ENCODE measurements at places on chromosomes 2 and 18.

DNA sequence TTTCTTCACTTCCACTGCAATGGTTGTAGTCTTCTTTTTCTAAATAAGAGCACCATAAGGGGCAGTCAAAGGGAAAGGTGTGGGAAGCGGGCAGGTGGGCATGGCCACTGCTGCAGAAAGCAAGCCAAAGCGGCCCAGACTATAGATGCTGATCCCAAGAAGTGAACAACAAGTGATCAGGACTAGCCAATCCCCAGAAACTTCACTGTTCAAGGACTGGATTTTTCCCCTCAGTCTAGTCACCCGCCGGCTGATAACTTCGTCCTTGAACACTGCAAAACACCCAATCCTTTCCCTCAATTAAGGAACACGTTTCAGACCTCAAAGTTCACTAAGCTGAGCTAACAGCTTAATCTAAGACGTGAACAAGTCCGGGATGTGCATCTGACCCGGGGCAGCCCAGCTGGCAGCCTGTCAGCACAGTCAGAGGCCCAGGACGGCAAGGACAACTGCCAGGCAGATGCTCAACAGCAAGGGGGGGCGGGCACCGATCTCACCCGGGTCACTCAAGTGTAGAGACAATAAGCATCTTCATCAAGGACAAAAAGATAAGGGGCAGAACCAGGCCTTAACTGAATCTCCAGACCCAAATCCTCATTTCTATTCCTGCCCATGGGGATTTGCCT lies 59.8 kb downstream of the HDLBP start:
- no peak for DNase-seq

- DNase-seq: no peak
Measured at GRCh38 chr2:147542351-147542750, 302.5 kb upstream of the ACVR2A start.

DNA sequence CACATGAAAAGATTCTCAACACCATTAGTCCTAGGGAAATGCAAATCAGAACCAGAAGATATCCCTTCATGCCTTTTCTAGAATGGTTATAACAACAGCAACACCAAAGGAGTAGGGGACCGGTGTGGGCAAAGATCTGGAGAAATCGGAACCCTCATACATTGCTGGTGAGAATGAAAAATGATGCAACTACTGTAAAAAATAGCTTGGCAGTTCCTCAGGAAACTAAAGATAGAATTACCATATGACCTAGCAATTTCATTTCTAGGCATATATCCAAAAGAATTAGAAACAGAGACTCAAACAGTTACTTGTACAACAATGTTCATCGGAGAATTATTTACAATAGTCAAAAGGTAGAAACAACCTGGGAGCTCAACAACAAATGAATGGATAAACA lies 29.2 kb upstream of the CDH7 start:
- no peak for DNase-seq

DNA sequence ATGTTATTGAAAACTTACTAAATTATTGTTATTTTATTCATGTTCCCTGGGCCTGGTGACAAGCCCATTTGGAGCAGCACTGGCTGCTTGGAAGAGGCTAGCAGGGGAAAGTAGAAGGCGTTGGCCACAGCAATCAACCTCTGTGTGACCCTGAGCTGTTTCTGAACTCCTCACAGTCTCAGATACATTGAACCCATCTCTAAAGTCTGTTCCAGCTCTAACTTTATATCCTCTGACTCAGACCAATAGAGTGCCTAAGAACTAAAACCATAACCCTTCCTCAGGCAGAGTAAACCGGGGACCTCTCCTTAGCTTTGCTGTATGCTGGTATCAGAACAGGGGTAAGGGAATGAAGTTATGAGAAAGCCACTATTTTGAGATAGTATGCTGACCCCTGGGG lies 96.4 kb upstream of the NOL4 start:
- no peak for DNase-seq

DNA sequence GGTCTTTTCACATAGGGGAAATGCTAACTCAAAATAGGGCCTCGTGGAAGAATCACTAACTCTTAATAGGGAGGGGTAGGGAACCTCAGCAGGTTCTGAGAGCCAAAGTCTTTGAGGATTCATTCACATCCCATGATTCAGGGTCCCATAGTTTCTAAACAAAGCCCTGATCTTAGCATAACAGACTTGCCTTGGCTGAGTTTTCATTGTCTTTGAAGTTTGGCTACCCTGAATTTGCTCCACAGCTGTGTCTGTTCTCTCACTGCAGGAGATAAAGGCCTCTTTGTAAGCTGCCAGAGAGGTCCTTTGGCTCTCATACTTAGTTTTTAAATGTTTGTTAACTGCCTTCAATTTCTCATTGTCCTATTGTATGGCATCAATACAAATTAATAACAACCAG lies 54.5 kb downstream of the ZDBF2 start:
- DNase-seq: no peak

- no peak for DNase-seq
Measured at GRCh38 chr2:150230004-150230403, 257.5 kb downstream of the RND3 start.

GRCh38 chr2:57796527-57796926 lies 250.1 kb upstream of the VRK2 start:
- no peak for DNase-seq

DNA sequence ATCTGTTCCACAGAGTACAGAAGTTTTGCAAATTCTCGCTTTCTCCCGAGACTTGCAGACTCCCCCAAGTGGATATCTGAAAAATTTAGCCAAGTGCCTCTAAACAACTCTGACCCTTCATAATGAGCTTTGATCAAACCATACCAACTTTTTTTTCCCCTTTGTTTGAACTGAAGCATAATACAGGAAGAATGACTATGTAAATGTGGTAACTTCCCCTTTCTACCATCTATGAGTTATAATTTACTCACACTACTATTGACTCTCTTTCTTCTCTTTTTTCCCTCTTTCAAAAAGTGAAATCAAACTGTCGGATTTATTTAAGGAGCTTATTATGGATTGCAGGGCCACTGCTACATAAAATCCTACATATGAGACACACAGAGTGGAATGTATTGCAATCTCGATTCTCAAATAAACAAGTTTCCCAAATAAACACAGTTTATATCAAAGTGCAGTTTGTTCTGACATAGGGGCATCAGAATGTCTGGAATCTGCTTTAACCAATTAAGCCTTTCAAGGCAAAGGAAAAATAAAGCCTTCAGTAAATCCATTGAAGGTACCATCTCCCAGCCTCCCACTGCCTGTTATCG lies 1.4 kb upstream of the ZNF804A start:
- no peak for DNase-seq

DNA sequence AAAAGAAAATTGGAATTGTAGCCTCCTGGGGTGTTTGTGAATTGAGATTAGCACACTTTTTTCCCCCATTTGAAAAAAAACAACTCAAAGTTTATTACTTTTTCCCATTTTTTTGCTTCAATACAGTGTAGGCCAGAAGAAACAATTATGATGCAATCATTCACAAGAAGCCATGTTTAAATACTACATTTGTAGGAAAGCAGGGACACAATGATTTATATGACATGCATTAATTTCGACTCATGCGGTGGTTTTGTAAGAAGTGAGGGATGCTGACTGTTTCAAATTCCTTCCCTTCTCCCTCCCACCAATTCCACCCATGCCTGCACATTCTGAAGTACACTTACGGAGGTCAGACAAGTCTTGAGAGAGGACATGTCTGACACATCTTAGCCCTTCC lies 774.2 kb upstream of the FSHR start:
- no peak for DNase-seq

- DNase-seq: no peak
Measured at GRCh38 chr2:219563271-219563928, 7.9 kb downstream of the OBSL1 start.

DNA sequence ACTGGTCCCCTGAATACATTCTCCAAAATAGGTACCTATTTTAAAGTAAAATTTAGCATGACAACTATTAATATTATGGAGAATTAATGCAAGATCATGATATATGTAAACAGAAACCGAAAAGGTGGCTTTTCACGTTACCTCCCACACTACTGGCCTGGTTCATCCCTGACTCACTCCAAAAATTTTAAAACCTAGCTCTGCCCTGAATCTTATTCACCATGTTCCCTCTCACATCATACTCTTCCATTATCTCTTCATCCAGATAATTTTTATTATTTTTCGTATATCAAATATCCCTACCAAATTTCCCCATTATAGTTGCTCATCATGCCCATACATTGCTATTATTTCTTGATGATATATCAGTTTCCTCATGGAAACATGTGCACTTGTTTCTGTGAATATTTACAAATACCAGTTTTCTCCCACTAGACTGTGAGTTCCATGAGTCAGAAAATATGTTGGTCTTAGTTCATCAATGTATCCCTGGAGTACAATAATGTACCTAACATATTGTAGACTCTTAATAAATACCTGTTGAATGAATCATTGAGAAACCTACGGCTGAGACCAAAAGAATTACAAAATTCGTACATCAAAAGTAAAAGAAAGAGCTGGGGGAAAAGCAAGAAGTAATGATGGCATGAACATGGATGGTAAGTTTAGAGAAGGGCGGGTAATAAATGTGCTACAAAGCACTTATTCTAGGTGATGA lies 360.1 kb upstream of the CHAC2 start:
- no peak for DNase-seq

DNA sequence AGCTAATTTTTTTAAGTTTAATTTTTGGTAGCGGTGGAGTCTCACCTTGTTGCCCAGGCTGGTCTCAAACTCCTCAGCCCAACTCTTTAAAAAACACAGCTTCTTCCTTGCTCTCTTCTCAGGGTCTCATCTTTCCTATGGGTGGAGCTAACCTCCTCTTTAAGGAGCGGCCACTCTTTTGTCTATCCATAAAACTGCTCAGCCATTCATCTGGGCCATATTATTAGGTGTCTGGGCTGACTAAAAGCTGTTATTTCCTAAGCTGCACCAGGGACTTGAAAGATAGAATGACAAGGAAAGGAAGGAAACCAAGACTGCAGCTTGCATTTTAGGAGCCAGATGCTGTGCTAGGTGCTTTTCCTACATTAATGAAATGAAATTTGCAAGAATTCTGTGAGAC lies 35.8 kb upstream of the THOC1 start:
- DNase-seq: no peak

- DNase-seq: no peak
Measured at GRCh38 chr2:182366628-182367027, 60.2 kb downstream of the PDE1A start.

DNA sequence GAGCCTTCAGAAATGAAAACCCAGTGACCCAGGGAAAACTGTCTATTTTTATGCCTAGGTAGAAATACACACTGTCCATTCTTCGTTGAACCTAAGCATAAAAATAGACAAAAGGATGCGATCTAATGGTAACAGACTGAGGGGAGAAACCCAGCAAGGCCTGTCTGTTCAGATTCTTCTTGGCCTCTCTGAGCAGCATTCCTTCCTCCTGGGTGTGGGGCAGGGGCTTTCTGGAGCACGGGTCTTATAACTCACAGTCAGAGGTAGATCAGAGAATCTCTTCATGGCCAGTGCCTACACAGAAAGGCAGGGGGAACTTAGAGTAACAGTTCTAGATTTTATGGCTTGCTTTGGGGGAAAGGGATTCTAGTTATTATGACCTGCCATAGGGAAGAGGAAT lies 56.0 kb downstream of the PKDCC start:
- DNase-seq: no peak

DNA sequence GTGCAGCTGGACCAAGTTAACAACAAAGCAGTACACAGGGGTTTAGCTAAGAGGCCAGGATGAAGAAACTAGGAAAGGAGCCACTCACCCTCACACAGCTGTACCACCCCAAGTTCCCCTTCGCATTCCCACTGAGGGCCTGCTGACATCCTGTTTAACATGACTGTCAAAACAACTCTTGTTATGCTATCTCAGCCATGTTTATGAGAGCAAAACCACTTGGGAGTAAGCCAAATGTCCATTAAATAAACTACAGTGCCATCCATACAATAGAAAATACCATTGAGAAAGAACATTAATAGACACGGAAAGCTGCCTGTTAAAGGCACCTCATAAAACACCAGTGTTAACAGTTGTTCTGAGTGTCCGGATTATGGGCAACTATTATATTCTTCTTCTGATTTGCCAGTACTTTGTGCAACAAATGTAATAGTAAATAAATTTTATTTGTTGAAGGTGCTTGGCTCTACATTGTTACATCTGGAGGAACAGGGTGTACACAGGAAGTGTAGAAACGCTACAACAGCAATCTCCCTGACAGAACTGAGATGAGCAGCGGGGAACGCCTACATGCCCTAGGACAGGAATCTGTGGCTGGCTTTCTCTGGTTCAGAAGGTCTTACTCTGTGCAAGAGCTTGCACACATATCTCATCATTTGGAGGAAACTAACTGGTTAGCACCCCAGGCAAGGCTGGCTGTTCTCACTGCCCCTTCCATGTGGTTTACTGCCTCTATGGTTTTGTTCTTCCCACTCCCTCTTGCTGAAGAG lies 85.6 kb downstream of the EHD3 start:
- DNase-seq: no peak

- DNase-seq: no peak
Measured at GRCh38 chr2:101432411-101433181, 42.3 kb downstream of the RFX8 start.

GRCh38 chr2:43540021-43540779 lies 55.6 kb downstream of the THADA start:
- no peak for DNase-seq

DNA sequence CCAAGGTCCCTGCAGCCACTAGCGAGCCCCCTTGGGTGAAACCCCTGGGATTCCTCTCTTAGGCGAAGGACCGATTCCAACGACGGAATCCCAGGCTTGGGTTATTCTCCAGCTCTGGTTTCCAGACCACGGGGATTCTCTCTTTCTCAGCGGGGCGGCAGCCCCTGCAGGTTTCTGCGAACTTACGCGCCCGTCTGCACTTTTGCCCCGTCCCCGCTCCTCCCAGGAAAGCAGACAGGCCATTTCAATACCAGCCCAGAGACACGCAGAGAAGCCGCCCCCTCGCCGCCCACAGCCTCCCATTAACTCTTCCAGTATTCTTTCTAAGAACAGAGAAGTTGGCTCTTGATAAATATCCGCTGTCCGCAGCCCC lies 1.2 kb downstream of the CBLN2 start:
- DNase-seq: no peak

DNA sequence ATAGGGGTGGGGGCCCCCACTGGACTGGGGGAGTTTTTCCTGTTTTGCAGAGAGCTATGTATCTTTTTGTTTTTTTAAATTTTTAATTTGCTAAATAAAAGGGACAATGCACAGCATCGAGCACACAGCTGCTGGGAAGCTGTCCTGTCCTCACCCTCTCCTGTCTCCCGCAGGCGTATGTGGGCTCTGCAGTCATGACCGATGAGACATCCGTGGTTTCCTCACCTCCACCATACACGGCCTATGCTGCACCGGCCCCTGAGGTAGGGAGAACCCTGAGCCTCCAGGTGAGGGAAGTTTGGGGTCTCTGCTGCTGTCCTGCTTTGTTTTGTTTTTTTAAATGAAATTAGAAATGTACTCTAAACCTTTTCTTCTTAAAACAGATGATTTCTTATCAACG lies 27.6 kb downstream of the PLEKHB2 start:
- no peak for DNase-seq

GRCh38 chr2:135086222-135086621 lies 34.1 kb downstream of the RAB3GAP1 start:
- no peak for DNase-seq

DNA sequence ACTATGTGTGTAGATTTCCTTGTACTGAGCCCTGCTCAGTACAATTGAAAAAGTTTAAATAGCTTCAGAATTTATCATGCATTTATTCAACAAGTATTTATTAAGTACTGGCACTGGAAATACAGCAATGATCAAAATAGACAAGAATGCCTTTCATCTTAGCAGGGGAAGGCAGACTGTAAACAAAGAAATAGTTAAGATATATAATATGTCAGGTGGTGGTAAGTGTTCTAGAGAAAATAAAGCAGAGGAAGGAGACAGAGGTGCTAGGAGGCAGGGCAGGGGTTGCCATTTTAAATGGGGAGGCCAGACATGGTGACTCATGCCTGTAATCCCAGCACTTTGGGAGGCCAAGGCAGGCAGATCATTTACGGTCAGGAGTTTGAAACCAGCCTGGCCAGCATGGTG lies 13.6 kb upstream of the LIPG start:
- no peak for DNase-seq
